ENCODE measurements at places on chromosomes 11 and 22.

GRCh38 chr11:111935317-111936039 lies 1.7 kb upstream of the DIXDC1 start:
- DNase-seq, result no peak

DNA sequence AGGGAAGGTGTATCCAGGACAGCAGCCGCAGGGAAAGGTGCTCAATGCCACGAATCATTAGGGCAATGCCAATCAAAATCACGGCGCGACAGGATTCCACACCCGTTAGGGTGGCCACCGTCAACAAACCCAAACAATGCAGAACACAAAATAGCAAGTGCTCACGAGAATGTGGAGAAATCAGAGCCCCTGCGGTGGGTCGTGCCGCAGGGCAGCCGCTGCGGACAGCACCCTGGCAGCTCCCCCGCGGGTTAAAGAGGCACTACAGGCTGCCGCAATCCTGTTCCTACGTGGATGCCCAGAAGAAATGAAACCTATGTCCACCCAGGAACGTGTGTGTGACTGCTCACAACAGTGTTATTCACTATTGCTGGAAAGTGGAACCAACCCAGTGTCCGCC lies 17.1 kb upstream of the TH start:
- no peak for DNase-seq

DNA sequence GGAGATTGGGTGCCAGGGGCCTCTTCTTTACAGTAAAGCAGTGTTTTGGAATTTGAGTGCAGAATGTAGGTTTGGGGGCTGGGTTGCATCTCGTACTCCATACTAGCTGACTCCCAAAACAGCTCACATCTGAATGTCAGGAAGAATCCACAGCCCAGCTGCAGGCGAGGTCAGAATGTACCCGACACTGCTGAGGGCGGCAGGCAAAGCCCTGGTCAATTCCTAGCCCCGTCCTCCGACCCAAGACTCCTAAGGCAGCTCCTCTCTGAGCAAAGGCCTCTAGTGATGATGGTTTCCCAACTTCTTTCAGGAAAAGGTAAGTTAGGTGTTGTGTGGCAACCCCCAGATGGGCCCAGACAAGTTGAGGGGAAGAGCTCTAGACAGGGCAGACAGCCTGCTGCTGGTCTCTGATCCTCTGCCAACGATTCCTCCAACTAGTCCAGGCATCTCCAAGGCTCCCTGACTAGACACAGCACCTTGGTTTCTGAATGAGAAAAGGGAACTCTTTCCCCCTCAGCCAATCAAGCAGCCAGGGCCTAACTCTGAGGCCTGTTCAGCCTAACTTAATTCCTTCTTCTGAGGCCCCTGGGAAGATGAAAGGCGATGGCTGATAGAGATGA lies 8.6 kb downstream of the LARGE2 start:
- DNase-seq, result no peak

DNA sequence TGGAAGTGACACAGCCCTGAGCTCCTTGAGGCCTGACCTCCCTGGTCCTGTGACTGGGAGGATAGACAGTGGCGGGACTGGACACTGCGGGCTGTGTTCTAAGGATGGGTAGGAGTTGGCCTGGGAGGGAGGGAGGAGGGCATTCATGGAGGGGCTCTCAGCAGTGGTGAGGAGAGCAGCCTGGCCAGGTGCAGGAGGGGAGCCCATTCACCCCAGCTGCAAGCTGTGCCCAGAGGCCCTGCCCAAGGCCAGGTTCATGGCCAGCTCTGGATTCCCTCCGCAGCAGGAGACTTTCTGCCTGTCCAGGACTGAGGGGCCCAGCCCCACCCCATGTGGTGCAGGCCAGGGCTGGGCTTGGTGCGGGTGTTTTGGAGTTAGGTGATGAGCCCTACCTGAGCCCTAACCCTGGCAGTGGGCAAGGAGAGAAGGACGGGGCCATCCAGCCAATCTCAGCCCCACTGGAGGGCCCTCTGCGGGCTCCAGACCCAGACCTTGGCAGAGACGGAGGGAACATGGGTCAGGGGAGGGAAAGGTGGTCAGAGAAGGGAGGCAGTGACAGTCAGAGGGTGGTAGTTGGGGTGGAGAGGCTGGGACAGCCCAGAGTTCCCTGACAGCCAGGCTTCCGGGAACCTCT lies 26.8 kb downstream of the CACNA1I start:
- DNase-seq, result no peak

DNA sequence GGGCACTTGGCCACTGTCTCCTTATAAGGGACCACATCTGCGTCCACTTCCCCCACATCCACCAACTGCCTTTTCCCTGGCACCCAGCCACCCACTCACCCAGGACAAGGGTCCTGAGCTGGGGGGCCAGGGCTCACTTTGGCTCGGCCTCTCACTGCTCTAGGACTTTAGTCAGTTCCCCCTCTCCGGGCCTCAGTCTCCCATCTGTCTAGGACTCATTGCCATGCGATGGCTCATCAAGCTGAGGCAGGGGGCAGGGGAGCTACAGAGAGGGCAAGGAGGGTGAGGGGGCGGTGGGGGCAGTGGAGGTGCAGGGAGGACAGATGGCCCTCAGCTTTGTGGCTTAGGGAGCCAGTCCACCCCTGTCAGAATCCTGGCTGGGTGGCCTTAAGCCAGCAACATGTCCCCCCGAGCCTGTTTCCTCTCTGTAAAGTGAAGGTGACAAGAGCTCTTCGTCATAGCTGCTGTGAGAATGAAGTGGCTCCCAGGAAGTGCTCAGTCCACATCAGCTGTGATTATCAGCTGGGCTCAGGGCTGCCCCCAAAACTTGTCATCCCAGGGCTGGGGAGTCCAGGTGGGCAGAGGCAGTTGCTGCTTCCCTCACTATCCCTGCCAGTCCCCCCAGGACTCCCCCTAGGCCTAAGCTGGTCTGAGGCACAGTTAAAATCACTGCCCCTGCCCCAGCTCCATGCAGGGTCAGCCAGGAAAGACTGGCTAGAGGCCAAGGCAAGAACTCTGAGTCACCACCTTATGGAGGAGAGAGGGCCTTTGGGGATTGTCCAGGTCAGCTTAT lies 14.9 kb downstream of the RAC2 start:
- DNase-seq, result no peak

- DNase-seq, result no peak
Observed at GRCh38 chr11:84333221-84333620, 1047.1 kb upstream of the CCDC90B start.

DNA sequence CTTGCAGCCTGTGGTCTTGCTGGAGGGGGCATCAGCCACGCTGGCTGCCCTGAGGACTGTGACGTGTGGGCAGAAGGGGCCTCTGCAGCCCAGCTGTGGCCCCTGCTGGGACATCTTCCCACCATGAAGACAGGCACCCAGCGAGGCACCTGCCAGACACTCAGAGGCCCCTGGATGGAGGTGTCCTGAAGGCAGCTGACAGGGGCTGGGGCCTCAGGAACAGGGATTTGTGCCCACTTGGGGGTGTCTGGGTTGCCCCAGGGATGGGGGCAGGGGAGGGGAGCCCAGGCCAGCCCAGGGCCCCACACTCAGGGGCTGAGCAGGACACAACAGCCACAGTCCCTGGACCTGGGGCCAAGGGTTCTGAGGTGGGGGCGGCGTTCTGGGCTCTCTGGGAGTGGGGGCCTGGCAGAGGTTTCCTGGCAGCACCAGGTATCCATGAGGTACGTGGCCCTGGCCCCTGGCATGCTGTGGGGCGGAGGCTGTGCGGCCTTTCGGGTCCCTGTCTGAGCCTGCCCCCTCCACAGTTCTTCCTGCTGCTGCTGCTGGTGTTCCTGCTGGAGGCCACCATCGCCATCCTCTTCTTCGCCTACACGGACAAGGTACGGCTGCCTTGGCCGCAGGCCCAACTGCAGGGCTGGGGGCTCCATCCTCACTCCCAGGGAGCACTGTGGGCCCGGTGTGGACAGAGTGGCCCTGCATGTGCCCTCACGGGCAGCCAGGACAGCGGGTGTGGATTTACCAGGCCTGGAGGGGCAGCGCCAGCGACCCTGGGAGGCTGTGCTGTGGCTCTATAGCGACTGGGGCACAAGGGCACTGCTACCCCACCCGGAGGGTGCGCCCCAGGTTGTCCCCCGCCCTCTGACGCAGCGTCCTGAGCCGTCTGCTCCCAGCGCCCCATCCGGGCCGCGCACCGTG lies 21.5 kb downstream of the TSPAN4 start:
- DNase-seq, result no peak

DNA sequence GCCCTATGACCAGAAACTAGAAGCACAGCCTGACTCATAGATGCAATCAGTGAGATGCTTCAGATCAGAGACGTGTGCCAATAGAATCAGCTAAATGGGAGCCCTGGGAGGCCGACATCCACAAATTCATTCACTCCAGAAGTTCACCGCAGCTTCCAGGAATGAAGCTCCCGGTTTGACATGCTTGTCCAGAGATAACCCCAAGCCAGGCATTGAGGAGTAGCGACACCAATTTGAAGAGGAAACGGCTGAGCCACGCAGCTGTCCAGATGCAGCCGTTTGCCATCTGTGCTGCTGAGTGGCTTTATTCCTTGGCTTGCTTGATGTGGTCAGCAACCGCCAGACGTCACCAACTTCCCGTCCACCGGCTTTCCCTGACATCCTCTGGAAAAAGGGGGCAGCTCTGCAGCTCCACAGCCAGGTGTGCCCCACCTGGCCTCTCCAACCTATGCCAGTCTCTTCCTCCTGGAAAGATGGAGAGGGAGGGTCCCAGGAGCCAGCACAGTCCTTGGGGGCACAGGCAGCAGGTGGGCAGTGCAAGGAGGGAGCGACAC lies 123.9 kb upstream of the OPCML start:
- DNase-seq, result no peak

GRCh38 chr11:106642331-106642730 lies 375.9 kb downstream of the GUCY1A2 start:
- DNase-seq, result no peak

GRCh38 chr22:19448739-19449421 lies 1.4 kb upstream of the C22orf39 start:
- no peak for DNase-seq

- DNase-seq, result no peak
Observed at GRCh38 chr11:11501546-11502262, 120.1 kb downstream of the GALNT18 start.

DNA sequence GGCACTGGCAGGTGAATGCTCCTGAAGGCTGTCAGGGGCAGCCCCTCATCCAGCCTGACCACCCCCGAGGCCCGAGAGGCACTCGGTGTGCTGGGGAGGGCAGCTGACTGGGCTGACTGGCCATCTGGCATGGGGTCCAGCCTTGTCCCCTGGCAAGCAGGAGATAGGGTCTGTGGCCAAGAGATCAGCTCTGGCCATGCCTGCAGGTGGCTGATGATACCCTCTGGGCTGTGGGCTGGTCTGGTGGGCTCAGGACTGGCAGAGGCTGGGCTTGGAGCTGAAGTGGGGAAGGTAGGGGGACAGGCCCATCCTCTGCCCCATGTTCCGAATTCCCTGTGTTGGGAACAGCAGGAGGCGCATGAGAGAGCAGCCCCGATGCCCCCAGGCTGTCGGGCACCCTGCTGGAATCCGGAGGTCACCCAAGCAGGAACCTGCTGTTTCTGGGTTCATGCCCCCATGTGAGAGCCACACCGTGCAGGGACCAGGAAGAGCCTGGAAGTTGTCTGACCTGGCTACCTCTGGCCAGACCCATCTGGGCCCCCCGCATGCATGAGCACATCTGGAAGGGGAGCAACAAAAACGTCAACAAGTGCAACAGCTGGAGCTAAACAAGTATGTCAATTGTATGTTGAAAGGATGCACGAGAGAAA lies 527.0 kb downstream of the TBC1D22A start:
- no peak for DNase-seq

DNA sequence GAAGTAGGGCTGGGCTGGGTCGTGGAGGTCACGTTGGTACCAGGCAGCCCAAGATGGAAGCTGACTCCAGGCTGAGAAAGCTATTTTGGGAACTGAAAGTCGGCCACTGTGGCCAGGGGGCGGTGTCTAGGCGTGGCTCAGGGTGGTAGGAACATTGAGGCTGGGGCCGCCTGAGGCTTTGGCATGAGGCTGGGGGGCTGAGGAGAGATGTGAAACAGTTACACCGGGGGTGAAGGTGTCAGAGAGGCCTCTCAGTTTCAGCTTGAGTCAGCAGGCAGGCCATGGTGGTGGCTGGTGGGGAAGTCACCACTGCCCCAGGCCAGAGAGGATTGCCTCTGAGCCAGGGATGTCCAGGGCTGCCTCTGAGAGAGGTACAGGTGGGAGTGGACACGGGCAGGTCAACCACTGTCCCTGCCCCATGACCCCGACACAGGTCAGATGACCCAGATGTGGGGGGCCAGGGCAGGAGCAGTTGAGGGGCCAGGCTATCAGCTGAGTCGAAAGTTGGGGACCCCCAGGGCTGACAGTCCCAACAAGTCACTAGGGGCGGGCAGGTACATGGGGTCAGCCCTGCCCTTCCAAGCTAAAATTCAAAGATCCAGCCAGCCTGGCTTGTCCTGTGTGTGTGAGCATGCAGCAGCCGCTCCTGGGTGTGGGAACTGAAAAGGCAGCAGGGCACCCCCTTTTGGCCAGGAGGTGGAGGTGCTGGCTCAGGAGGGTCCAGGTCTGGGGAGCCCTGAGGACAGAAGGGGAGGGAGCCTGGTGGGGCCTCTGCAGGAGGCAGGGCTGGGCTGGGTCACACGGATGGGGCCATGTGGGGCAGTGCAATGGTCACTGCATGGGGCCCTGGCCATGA lies 7.2 kb downstream of the KCNK7 start:
- peak; percentile 46 for DNase-seq
